ENCODE measurements at places on chromosomes 5 and 9. TPM values are rescaled to one million over a fixed set of nuclear protein-coding genes. Genes with fewer than 3 reads are reported as not detected.

DNA sequence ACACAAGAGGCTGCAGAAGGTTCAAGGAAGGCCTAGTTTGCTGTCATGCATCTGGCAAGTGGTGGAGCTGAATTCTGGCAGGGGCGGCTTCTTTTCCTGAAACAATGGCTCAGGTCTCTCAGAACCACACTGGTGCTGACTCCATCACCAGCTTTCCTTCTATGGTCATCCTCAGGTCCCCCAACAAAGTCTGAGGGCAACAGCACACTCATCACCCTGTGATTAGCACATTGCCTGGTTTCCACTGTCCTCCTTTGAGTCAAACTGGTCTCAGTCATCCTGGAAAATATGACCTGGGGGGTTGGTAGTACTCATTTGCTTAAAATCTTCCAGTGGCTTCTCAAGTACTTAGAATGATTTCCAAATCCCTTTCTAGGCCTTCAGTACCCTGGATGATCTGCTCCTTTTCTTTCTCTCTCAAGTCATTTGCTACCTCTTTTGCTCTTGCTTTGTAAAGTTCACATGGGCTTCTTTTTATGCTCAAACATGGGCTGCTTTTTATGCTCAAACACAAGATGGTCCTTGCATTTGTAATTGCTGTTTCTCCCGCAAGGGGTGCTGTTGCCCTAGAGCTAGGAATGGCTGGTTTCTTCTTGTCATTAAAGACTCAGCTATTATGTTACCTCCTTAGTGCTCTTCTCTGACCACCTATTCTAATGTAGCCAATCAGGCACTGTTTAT lies 144.9 kb downstream of the ALDH1A1 start:
- DNase-seq: peak; percentile 32

Gene LHX2
- total RNA-seq: 10.2 TPM

- DNase-seq: no peak
These were observed 110.7 kb downstream of the NR6A1 start for GRCh38 chr9:124660341-124660801.

GRCh38 chr5:90488791-90489190 lies 14.1 kb downstream of the POLR3G start:
- DNase-seq: no peak

- DNase-seq: no peak
These were observed 13.2 kb downstream of the REEP5 start for GRCh38 chr5:112908854-112909253.

GRCh38 chr5:82796643-82797416 lies 280.4 kb downstream of the TMEM167A start:
- no peak for DNase-seq

DNA sequence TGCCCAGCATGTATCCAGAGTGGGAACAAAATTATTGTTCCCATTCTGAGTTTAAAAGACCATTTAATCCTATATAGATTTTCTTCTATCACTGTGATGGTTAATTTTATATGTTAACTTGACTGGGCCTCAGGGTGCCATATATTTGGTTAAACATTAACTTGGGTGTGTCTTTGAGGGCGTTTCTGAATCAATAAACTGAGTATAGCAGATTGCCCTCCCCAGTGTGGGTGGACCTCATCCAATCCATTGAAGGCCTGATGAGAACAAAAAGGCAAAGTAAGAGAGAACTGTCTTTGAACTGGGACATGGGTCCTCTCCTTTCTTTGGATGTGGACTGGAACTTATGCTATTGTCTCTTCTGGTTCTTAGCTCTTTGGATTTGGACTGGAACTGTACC lies 17.3 kb downstream of the RIOK2 start:
- DNase-seq: no peak

Gene PGM5
- 0.15 TPM for total RNA-seq

DNA sequence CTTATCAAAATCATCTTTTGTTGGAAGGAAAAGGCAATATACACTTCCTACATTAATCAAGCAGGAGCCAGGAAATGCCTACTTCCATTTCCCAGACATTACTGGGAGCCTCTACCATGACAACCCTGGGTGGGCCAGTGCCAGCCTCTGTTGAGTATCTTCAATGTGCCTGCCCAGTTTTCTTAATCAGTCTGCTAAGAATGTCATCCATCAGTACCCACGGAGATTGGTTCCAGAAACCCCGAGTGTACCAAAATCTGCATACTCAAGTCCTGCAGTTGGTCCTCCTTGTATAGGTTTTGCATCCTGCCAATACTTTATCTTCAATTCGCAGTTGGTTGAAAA lies 82.4 kb downstream of the MARCHF3 start:
- no peak for DNase-seq

DNA sequence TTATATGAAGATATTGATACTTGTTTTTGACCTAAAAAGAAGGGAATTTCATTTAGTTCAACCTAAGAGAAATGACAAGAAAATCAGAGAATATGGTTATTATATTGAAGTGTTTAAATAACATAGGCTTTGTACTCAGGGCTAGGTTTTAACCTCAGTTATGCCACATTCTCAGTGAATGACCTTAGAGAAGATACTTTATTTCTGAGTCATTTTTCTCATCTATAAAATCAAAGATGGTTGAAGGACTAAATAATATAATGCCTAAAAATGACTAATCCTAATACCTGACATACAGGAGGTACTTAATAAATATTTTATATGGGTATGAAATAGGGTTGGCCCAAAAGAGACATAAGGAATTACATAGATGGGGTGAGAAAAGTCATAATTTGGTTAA lies 32.3 kb downstream of the DIMT1 start:
- DNase-seq: no peak

Gene CDKN2B
- total RNA-seq: 9.8 TPM

DNA sequence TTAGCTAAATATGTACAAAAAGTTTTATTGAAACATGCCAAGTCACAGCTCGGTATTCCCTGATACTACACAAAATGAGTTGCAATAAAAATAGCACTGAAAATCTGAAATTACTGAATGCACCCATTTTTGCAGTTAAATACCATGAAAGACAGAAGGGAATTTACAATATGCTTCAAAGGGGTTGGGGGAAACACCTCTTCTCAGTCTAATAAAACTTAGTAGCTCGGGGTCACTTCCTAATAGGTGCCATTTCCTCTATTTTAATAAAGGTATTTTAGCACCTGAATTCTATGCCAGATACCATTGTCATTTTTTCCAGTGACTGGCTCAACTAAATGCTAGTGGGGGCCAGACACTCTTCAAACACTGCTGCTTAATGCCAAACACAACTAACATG lies 204.1 kb upstream of the MEF2C start:
- DNase-seq: no peak

GRCh38 chr9:82606071-82606470 lies 456.9 kb downstream of the RASEF start:
- DNase-seq: no peak

- no peak for DNase-seq
These were observed 28.0 kb upstream of the POMT1 start for GRCh38 chr9:131474711-131475110.

DNA sequence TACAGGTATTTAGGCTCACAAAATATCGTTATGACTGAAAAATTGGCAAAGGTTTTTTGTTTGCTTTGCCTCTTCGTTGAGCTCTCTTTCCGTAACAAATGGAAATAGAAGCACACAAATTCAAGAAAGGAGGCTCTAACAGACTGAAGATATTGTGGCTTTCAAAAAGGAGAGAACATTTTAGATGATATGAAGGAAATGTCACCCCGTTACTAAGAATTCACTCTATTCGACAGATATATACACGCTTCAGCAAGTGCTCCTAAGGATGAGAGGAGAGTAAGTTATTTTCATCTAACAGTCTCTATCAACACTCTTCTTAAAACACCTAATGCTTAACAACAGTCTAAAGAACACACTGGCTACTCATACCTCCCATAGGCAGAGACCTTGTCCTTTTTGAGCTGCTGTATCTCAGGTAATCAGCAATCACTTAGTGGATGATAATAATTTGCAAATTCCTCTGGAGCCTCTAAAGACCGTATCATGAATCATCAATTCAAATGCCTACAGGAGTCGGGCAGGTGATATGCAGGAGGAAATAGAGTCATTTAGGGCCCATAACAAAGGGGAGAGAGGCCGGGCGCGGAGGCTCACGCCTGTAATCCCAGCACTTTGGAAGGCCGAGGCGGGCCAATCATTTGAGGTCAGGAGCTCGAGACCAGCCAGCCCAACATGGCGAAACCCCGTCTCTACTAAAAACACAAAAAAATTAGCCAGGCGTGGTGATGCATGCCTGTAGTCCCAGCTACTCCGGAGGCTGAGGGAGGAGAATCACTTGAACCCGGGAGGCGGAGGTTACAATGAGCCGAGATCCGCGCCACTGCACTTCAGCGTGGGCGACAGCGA lies 1.4 kb upstream of the HSDL2 start:
- DNase-seq: no peak

- no peak for DNase-seq
These were observed 179.1 kb downstream of the AUH start for GRCh38 chr9:91182429-91183225.

- no peak for DNase-seq
These were observed 29.5 kb downstream of the EXD3 start for GRCh38 chr9:137393176-137394150.

GRCh38 chr9:101087426-101087825 lies 58.9 kb downstream of the PLPPR1 start:
- no peak for DNase-seq

Gene PTGS1
- 3.5 TPM for total RNA-seq

Gene TTC39B
- total RNA-seq: 7.4 TPM

GRCh38 chr5:168438349-168438748 lies 47.9 kb upstream of the RARS1 start:
- no peak for DNase-seq

All from HCT116 (cell line).